Adipose tissue (tissue), 3 donors: ENCODE measurements at places on chromosomes 5 and 9. TPM values are rescaled to one million over a fixed set of nuclear protein-coding genes. Genes with fewer than 3 reads are reported as not detected.

KCNV2 gene
- not detected for polyA plus RNA-seq

PCDHAC2 gene
- polyA plus RNA-seq = 0.28 TPM

RNF180 gene
- 3.4 TPM for polyA plus RNA-seq

MEIKIN gene
- polyA plus RNA-seq = not detected

PCDHGA11 gene
- 1.1 TPM for polyA plus RNA-seq

IRX2 gene
- 0.59 TPM for polyA plus RNA-seq
